ENCODE measurements at places on chromosomes 4 and X.

GRCh38 chr4:84498203-84498934 is 723 bp downstream of the NKX6-1 start:
- DNase-seq = no peak

GRCh38 chr4:152290366-152290921 is 245.4 kb downstream of the FBXW7 start:
- DNase-seq = no peak

DNA sequence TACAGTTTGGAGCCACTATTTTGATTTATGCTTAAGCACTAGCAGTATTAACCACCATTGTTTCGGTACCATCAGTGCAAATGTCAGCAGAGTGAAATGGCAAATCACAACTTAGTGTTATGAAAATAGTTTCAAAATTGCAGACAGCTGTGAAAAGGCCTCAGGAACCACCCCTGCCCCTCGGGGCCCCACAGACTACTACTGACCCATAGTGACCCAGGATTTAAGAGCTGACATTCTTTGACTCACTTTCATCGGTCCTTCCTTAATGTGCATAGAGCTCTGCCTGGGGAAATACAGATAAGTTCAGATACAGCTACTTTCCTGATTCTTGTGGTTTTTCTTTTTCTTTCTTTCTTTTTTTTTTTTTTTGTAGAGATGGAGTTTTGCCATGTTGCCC is 3.3 kb upstream of the BBS7 start:
- no peak for DNase-seq

DNA sequence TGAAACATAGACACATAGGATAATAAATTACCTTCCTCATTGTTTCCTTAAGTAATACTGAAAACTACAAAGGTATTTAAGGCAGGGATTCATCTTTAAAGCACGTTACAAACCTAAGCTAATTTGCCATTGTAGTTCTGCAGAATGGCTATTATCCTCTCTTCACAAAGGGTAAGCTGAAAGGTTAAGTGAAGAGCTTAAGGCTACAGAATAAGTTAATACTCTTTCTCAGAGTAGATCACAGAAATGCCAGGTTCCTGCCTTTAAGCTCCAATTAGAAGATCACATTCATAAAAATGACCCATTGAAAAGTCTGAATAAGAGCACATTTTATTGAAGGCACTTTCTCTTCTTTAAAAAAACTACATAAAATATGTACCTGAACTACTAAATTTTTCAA is 42.1 kb upstream of the PRDM5 start:
- no peak for DNase-seq

GRCh38 chr4:150023489-150023888 is 54.8 kb upstream of the DCLK2 start:
- DNase-seq = no peak

- no peak for DNase-seq
These were observed 111.8 kb upstream of the HUWE1 start for GRCh38 chrX:53798281-53798680.

- no peak for DNase-seq
These were observed 10.7 kb downstream of the KLHL8 start for GRCh38 chr4:87209696-87210095.

GRCh38 chr4:16642897-16643296 is 255.5 kb downstream of the LDB2 start:
- no peak for DNase-seq

DNA sequence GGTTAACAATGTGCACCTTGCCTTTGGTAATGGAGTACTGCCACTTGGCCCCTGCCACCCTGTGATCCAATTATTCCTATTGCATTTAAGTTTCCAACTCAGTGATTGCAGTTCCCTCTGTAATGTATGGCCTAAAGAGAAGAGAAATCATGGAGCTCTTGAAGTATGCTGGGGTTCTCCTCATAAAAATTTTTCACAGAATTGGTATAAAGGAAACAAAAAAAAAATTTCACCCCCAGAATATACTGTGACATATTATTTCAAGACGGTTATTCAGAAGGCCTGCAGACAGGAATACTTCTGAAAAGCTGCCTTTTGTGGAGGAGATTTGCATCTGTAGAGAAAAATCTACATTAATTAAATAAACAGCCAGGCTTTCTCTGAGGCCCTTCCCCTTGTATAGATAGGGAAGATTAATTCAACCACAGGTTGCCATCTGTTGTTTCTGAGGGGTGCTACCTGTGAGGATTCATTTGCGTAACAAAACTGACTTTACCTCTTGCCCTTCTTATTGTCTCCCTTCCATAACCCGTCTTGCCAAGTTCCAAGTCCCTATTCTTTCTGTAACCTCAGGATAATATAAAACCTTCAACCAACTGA is 94.8 kb upstream of the LANCL3 start:
- no peak for DNase-seq

GRCh38 chr4:33162122-33162521 is 2442.0 kb downstream of the PCDH7 start:
- no peak for DNase-seq

- no peak for DNase-seq
These were observed 2.2 kb downstream of the SLIT2 start for GRCh38 chr4:20253735-20254409.

- no peak for DNase-seq
These were observed 162.0 kb downstream of the SNCA start for GRCh38 chr4:89674876-89675459.

DNA sequence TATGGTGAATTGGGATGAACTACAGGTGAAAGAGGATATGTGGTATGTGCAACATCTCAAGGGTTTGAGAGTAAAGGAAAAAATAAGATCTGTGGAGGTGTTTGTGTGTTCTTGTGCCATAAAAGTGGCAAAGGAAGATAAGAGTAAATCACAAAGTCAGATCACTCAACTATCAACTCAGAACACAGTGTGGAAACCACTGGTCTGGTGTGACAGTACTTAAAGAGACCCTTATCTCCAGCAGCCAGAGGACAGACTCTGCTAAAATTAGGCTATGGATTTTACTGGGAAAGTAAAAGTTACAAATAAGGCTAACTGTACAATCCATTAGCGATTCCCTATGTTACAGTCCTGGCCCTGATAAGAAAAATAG is 54.0 kb upstream of the PRDM8 start:
- DNase-seq = no peak

DNA sequence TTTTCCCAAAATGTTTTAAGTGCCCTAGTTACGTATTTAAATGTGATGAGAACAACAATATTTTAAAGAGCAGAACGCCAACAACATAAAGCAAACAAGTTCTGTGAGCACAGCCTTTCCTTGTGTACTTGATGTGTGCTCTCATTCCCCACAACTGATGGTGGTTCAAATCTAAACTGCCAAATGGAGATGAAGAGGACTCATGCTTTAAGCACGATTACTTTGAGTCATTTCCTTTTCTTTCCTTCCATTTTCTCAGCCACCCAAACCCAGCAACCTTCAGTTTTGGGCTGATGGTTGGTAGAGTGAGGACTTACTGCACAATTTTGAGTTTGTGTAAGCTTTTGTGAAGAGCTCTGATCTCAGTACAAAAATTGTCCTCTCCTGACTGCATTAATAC is 1.7 kb downstream of the NSD2 start:
- no peak for DNase-seq

- DNase-seq = no peak
These were observed 33.0 kb downstream of the HCCS start for GRCh38 chrX:11143931-11144678.

DNA sequence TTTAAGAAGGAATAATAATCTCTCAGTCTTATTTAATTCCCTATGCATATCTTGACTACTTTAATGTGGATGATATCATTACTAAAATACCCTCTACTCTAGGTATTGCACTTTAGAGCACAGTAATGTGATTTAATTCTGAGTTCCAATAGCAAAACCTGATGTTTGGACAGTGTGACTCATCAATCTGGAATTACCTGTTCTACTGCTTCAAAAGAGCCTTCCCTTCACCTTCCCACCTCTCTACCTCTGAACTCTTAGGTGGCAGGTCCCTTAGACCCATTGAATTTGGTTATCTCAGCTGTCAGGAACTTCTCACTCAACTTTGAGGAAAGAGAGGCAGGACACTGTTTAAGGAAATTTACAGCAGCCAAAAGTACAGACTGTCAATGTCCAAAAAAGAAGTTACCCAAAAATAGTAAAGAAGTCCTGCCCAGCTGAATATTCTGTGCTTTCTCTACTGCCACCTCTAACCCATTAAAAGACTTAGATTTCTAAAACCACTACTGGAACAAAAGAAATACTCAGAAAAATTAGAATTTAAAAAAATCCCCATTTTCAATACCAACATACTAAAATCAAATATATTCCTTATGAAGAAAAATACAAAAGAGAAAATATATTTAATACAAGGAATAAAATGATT is 123.1 kb upstream of the GPM6A start:
- no peak for DNase-seq

DNA sequence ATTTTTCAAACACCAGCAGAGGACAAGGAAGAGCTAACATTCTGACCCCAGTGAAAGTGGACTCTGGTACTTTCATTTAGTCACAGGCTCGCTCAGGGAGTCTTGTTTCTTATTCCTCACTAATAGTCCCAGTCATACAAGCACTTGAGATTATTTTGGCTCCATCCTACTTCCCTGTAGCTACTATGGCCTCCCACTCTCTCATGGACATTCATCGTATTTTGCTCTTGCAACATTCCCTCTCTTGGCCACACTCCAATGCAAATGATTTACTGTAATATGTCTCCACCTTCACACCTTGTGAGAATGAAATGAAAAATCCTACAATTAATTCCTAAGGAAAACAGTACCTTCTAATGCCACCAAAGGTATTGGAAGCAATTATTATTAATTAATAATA is 21.3 kb downstream of the PLRG1 start:
- no peak for DNase-seq
